Stimulated activated CD4-positive, alpha-beta T cell treated with anti-CD3 and anti-CD28 coated beads, Interleukin-1b, Interleukin-23, amount 100 ng/mL, for 1 hour (primary cell): ENCODE measurements at places on chromosomes 5 and 9.

DNA sequence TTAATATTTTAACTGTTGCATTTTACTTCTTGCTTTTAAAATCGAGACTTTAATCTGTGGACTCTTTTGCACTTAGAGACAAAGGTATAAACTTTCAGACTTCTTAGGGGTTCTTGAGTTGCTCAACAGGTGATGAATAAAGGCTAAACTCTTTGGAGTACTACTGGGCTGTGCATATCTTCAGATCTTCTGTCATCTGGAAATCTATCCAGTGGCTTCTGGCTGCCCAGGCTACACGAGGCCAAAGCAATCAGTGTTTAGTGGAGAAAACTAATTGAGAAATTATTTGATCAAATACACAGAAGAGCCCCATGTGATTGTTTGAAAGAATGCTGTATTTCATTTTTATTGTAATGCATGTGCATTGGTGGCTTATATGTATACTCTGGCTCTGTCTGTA lies 146.1 kb downstream of the PBX3 start:
- DNase-seq: no peak

- DNase-seq: no peak
Measured at GRCh38 chr5:112876362-112876761, 15.3 kb downstream of the SRP19 start.

GRCh38 chr9:111648066-111648465 lies 13.3 kb upstream of the GNG10 start:
- no peak for DNase-seq

DNA sequence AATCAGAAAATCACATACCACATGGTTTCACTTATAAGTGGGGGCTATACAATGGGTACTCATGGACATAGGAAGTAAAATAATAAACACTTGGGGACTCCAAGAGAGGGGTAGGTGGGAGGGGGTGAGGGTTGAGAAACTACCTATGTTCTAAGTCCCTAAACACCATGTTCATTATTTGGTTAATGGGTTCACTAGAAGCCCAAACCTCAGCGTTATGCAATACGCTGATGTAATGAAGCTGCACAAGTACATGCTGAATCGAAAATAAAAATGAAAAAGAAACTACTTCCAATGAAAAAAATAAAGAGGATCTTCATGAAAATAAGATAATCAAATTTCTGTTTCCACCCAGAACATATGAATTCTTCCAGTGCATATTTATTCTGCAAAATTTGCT lies 208.5 kb downstream of the TMEM161B start:
- no peak for DNase-seq

DNA sequence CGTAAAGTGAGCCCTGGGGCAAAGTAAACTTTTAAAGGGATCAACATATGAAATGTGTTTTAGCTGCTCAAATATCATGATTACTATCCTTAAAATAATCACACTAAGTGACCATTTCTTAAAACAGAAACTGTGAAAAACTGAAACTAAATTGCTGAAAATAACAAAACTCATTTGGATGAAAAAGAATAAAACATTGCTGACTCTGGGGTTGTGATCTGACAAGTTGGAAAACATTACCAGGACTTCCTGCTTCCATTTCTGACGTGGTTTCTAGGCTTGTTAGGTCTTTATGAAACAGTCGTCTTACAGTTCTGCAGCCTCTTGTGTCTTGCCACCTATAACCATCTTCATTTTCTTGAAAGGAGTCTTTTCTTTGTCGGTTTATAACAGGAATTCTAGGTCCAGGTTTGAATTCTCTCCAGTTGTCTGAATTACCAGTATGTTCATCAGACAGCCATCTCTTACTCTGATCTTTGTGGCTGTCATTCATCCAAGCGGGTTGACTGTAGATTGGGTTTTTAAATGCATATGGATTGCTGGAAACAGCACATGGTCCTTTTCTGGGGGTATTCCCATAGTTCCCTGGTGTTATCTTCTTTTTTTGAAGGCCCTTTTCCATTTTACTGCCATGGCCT lies 1.7 kb downstream of the TUT7 start:
- no peak for DNase-seq

DNA sequence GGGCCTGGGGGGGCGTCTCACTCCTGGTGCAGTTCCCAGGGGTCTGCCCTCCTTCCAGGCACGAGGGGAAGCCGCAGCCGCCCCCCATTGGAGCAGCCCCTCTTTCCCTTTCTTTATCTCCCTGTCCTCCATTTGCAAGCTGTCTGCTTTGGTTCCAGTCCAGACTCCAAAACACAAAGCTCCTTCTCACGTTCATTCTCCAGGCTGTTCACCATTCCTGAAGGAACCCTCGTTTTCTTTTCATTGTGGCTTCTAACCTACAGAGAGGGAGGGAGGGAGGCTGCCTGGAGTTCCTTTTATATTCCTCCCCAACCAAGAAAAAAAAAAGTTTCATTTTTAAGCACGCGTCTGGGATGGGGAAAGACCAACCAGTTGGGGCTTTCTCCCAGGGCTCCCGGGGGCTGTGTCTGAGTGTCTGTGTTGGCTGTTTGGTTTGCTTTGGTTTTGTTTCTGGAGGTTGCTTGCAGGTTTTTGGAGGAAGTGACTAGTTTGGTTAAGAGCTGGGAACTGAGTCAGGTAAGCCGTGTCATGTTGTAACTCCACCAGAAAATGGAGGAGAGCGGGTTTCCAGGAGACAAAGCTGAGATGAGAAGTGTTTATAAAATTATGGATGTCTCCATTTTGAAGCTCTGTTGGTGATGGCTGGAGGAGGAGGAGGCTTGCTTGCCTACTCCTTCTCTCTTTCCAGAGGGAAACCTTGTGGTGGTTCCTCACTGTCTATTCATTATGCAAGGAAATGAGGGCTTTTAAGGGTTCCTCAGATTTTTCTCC lies 1.6 kb downstream of the ZNF462 start:
- DNase-seq: no peak

DNA sequence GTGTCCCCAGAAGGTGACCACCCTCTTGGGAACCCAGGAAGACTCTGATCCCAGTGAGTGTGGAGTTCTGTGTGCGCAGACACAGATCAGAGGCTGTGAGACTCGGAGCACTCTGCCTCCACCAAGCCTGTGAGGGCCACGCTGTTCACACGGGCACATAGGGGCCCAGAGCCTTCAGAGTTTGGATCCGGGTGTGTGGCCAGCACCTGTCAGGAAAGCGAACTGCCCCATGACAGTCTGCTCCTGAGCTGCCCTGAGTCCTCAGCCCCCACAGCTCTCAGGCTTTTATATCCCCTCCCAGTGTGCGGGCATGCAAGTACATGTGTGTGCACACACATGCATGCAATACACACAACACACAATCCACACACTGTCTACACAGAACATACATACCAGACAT lies 161.8 kb upstream of the IRX2 start:
- DNase-seq: no peak

DNA sequence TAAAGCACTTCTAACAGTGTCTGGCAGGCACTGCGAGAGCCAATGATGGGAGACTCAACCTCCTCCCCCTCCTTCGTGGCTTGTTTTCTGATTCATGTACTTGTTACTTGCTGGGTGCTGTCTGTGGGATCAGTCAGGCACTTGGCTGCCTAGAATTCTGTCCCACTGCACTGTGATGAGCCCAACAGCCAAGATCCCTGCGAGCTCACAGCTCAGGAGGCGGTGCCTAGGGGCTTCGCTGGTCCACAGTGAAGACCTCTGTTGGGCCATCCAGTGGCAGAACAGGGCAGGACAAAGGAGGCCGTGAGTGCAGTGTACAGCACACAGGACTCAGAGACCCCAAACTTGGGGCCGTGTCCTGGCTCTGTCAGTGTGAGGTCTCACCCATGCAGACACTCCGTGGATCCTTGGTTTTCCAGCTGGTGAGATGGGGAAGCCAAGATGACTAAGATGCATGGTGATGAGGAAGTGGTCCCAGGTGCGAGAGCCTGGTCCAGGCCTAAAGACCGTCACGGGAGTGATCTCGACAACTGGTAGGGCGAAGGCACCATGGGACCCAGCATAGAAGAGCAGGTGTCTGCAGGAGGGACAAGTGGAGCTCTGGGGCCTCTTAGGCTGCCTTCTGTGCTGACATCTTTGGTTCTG lies 19.5 kb downstream of the MYMK start:
- no peak for DNase-seq

DNA sequence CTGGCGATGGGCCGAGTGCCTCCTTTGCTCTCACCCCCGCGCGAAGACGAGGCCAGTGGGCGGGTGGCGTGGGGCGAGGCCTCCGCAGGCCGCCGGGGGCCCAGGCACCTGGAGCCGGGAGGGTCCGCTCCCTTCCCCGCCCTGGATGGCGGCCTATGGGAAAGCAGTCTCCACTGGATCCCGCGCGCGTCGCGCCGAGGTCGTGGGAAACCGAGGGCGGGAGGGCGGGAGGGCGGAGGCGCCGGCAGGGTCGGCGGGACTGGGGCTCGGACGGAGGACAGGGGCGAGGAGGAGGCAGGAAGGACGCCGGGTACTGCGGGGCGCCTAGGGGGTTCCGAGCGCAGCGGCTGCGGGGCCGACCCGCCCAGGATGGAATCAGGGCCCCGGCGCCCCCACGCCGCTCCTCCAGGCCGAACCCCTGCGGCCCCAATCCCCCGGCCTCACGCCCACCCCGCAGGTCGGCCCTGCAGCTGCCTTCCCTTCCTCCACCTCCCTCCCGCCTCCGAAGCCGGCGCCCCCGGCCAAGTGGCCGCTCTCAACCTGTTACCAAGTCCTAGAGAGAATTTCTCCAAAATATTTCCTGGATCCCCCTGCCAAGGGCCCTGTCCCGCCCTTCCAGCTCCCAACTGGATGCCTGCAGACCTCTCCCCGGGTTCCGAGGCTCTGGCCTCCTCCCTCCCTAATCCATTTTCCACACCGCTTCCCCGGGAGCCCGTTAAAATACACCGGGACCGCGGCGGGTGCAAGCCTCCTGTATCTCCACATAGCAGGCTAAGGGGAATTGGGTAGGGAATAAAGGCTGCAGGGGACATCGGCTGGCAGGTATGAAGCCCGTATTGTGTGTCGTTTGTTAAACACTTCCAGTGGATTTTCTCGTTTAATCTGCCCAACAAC lies 146.3 kb downstream of the ERCC6L2 start:
- no peak for DNase-seq

GRCh38 chr5:172902497-172903472 lies 56.4 kb upstream of the RPL26L1 start:
- DNase-seq: no peak

GRCh38 chr9:134403682-134404301 lies 77.5 kb downstream of the RXRA start:
- no peak for DNase-seq

DNA sequence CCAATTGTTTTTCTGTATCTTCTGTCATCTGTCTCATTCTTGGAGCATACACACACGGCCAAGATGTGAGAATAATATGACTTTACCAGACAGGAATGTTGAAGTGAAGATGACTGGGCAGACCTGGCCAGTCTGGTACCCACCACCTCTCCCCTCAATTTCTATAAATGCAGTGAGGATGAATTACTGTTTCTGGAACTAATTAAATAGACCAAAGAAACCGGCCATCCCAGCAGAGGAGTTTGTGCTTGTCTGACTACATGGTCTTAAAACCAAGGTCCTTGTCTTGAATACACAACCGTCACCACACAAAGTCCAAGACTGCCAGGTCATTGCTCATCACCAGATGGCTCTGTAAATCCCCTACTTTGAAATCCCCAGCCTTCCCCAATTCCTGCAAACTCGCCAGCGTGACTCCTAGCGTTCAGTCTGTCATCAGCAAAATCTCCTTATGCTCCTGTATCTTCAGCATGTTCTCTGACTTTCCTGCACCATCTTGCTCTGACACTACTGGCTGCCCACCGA lies 147.2 kb downstream of the PDE4D start:
- DNase-seq: no peak

DNA sequence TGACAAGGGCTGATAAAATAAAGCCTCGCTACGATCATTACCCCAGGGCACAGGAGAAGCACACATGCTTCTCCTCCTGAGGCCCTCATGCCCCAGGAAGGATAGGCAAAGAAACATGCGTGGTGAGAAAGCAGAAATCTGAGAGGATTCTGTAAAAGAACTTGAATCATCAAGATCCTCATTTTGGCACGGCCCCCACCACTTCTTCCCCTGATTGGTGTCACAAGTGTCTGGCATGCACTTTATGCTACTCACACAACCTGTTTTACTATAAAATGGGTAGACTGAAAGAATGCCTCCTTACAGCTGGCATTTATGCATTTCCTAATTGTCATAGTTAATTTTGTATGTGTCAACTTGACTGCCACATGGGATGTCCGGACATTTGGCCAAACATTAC lies 32.1 kb downstream of the PCA3 start:
- DNase-seq: no peak

GRCh38 chr9:121960665-121961064 lies 132.4 kb downstream of the TTLL11 start:
- no peak for DNase-seq

DNA sequence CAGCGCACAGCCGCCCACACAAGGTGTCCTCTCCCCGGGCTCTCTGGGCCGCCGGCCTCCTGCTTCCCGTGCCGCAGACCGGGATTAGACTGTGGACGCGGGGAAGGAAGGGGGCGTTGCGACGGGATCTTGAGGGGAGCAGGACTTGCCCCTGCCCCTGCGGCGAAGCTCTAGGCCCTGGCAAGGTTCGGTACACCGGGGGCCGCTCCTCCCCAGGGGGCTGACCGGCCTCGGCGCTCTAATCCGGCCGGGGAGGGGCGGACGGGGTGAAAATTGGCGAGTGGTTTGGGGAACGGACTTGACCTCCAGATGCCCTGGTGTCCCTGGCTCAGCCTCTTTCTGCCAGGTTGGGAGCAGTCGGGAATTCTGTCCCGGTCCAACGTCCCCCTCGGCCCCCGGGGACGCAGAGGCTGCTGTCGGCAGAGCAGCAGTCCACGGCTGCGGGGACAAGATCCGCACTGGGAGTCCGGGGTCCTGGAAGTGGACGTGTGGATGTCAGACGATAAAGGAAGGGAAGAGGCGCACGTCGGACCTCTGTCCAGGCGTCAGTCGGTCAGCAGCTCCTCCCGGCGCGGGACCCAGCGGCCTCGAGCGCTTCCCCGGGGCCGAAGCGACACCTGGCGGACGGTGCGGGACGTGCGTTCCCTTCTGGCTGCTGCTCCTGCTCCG lies 1.9 kb upstream of the CNTFR start:
- peak; percentile 72 for DNase-seq

GRCh38 chr5:10304932-10305331 lies 2.8 kb downstream of the CMBL start:
- DNase-seq: no peak

- no peak for DNase-seq
Measured at GRCh38 chr9:88477300-88477751, 57.7 kb upstream of the NXNL2 start.

DNA sequence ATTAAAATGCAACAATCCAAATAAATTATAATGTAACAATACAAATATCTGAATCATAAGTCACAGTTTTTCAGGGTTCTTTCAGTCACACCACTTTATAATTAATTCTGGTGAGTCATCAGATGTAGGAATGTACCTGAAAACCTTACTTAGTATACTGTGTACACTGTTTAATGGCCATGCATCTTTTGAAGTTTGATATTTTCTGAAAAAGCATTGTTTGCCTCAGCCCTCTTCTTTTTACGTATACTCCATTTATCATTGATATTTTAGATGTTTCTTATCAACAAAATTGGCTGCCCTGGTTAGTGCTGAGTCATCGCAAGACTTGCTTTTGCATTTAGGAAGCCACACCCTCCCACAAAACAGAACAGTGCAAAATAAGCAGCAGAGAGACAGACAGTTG lies 218.6 kb downstream of the PJA2 start:
- no peak for DNase-seq

- no peak for DNase-seq
Measured at GRCh38 chr5:58496488-58496887, 5.3 kb downstream of the GAPT start.
